ENCODE measurements at places on chromosomes 6 and 20.
A peak's percentile ranks its signal among the peaks of the same experiment; 100 is the strongest.

DNA sequence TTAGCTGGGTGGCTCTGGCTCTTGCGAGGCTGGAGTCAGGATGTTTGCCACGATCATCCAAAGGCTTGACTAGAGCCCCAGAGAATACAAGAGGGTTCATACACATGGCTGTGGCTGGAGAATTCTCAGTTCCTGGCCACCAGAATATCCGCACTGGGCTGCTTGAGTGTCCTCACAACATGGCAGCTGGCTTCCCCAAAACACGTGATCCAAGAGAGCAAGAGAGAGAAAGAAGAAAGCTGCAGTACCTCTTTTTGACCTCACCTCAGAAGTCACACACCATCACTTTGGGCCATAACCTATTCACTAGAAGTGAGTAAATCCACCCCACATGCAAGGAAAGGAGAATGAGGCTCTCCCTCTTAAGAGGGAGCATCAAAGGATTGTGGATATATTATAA lies 21.5 kb upstream of the BPIFB1 start:
- no peak for DNase-seq

GRCh38 chr6:118558464-118559217 lies 10.5 kb downstream of the PLN start:
- peak; percentile 10 for DNase-seq

- DNase-seq: no peak
These were observed 229.8 kb upstream of the SASH1 start for GRCh38 chr6:148112851-148113319.

GRCh38 chr6:78324213-78324612 lies 543.1 kb upstream of the IRAK1BP1 start:
- no peak for DNase-seq

DNA sequence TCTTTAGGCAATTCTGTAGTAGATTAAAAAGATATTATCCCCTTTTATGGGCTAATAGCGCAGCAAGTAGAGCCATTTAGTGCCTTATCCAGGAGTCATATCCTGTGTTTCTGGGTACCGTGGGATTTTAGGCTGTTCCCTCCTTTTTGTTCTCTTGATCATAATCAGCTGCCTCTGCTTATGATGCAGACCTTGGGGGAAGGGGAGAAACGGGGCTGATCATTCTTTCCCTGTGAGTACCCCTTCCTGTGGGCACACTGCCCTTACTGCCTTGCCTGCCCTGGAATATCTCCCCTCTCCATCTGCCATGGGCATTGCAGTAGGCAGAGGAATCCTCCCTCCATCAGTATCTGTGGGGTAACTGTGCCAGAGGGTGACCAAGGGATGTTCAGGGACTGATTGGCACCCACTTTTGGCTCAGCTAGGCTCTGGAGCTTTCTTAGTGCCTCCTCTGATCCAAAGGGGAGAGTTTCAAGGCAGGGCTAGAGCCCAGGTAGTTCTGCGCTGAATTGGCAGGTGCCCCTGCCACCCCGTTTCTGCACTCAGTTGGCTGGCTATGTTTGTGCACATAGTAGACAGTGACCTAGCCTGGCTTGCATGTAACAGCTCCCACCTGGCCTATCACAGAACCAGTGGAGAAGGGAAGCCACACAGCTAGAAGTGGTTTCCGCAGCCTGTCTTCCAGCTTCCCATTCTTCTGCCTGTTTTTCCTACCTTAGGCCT lies 103.3 kb downstream of the FIG4 start:
- DNase-seq: no peak

Data from GF-D8 (cell line).